ENCODE measurements at places on chromosomes 6 and 20. TPM values are rescaled to one million over a fixed set of nuclear protein-coding genes. Genes with fewer than 3 reads are reported as not detected.

- H3K4me1 ChIP-seq, result no peaks in the 10 kb centered on the region
- H3K36me3 ChIP-seq, result no peaks in the 10 kb centered on the region
- DNase-seq, result no peak
- H3K4me3 ChIP-seq, result no peak overlapping the region
- no peaks in the 10 kb centered on the region for H3K27me3 ChIP-seq
Observed at GRCh38 chr20:57213291-57213690, 53.1 kb downstream of the BMP7 start.

DNA sequence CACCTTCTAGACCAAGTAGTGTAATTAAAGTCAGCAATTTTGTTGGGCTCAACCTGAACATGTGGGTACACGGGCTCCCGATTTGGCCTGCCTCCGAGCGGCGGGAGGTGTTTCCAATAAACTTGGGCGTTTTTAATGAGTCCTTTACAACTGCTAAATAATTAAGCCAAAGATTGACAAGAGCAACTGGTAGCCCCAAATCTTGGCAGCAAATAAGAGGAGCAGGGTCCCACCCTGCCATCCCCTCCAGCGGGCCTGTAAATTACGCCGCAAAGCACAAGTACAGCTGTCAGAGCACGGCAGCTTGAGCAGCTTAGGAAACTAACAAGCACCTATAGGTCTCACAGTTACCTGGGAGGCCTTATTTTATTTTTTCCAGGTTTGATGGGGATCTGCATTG lies 217.1 kb downstream of the BMP7 start:
- no peaks in the 10 kb centered on the region for H3K27me3 ChIP-seq
- H3K4me1 ChIP-seq, result no peaks in the 10 kb centered on the region
- no peaks in the 10 kb centered on the region for H3K36me3 ChIP-seq
- H3K4me3 ChIP-seq, result no peak overlapping the region

DNA sequence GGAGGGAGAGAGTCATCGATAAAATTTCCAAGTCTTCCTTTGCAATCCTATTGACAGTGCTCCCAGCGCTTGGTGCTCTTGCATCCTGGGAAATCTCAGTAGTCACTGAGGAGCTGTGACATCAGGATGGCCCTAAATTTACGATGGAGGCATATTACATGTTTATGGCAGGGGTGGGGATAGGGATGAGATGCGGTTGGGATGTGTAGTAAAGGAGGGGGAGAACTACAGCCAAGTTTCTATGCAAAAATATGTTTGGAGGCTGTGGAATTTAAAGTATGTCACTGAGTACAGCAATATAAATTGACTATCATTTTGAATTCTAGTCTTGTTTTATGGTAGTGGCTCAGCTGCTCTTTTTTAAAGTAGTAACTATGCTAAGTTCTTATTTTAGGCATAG lies 544.9 kb downstream of the PKHD1 start:
- DNase-seq, result no peak
- no peak overlapping the region for H3K4me3 ChIP-seq
- no peaks in the 10 kb centered on the region for H3K4me1 ChIP-seq

The NKX2-4 gene
- not detected for total RNA-seq

The FGD2 gene
- 82.8 TPM for total RNA-seq

DNA sequence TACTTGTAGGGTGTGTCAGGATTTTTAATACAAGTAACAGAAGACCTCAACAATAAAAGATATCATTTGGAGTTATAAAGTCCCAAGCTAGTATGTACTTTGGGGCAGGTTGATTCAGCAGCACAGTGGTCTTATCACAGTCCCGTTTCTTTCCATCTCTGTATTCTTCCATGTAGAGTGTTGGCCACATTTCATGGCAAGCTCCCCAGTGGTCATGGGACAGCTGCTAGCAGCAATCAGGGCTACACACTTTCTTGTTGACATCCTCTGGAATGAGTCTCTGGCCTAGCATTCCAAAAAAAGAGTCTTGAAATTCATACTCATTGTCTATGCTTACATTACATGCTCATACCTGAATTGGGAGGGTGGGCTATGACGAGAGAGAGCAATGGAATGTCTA lies 53.2 kb downstream of the SOBP start:
- no peak overlapping the region for H3K4me3 ChIP-seq
- no peak overlapping the region for H3K27ac ChIP-seq
- peaks cover 5% of the 10 kb centered on the region for H3K4me1 ChIP-seq
- no peak for DNase-seq
- no peaks in the 10 kb centered on the region for H3K27me3 ChIP-seq

DNA sequence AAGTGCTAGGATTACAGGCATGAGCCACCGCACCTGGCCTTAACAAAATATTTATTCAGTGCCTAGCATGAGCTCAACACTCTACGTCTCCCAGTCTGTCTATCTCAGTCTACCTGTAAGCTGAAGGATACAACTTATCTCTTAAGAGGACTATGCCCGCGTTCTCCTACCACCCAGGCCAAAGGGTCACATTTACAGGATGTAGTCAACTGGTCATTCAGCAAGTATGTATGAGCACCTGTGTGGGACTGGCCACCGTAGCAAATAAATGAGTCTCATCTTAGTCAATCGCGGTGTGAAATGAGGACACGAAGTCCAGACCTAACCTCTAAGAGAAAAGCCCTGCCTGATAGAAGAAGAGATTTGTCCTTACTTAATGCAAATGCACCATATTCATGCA lies 49.9 kb downstream of the MUC22 start:
- no peaks in the 10 kb centered on the region for H3K27me3 ChIP-seq
- H3K4me3 ChIP-seq, result no peak overlapping the region
- no peak for DNase-seq
- no peak overlapping the region for H3K27ac ChIP-seq
- H3K4me1 ChIP-seq, result no peaks in the 10 kb centered on the region
- no peaks in the 10 kb centered on the region for H3K36me3 ChIP-seq

The RIMS1 gene
- total RNA-seq, result 1.0 TPM

The RAET1L gene
- total RNA-seq, result not detected

All from upper lobe of left lung (tissue), 6 donors.